ENCODE measurements at places on chromosomes 16 and 17.

GRCh38 chr16:50381679-50382440, 13.1 kb upstream of the BRD7 start:
- no peaks in the 10 kb centered on the region for H3K36me3 ChIP-seq
- no peaks in the 10 kb centered on the region for H3K27me3 ChIP-seq
- H3K27ac ChIP-seq, result no peak overlapping the region
- H3K4me1 ChIP-seq, result no peaks in the 10 kb centered on the region
- no peak for DNase-seq

DNA sequence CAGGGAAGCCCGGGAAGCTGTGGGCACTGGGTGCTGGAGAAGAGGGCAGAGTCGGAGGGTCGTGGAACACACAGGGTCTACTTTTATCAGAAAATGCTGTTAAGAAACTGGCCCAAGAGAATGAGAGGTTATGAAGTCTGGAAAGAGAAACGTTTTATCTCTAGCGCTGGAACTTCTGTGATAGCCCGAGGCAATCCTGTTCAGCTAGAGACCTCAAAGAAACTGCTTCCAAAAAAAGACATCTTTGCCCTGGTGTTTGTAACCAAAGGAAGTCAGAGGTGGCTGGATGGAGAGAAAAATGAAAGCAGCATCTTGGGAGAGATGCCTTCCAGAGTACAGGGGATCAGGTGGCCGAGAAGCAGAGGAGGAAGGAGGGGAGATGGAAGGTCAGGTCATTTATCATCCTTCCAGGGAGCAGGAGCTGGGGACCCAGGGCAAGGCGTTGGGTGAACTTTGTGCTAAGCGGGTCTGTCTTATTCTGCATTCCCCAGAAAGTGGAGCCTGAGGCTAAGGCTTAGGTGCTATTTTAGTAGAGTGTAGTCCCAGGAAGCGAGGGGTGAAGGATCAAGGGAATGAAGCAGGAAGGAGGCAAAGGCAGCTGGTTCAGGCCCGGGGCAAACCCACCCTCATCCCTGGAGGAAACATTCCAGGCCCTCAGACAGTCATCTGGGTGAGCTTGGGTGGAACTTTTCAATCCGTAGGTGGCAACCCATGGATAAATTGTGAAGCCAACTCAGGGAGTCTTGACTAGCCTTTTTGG, 66.5 kb downstream of the MGAT5B start:
- H3K4me1 ChIP-seq, result 0 out of 2 replicates have a peak, but pooled peaks cover 11% of the 10 kb centered on the region
- no peak for DNase-seq
- no peaks in the 10 kb centered on the region for H3K27me3 ChIP-seq
- no peak overlapping the region for H3K4me3 ChIP-seq
- no peaks in the 10 kb centered on the region for H3K36me3 ChIP-seq
- no peak overlapping the region for H3K27ac ChIP-seq

- H3K4me3 ChIP-seq, result no peak overlapping the region
- DNase-seq, result no peak
- H3K4me1 ChIP-seq, result no peaks in the 10 kb centered on the region
- peaks cover 2% of the 10 kb centered on the region for H3K27me3 ChIP-seq
- H3K36me3 ChIP-seq, result no peaks in the 10 kb centered on the region
- H3K27ac ChIP-seq, result no peak overlapping the region
Measured at GRCh38 chr16:77784441-77785372, 3.7 kb upstream of the VAT1L start.

DNA sequence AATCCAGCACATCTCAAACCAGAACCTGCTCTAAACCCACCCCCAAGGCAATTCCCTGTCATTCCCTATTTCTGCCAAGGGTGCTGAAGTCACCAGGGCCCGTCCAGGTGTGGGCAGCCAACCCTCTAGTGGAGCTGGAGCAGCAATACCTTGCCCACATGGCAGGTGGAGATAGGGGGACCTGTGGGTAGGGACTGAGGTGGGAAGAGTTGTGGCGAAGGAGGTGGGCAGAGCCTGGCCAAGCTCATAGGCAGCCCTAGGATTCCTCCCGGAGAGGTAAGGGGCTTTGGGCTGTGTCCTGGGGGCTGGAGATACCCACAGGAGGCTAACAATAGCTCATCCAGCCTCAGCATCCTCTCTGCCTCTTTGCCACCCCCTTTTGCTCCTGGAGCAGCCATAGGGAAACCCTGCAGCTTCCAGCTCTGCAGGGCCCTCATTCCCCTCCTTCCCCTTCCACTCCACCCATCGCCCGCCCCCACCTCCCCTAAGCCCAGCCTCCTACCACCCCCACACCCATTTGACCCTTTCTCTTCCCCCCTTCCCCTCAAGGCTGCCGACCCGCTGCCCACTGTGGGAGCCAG, 30.4 kb upstream of the CRHR1 start:
- no peaks in the 10 kb centered on the region for H3K4me1 ChIP-seq
- H3K36me3 ChIP-seq, result no peaks in the 10 kb centered on the region
- H3K4me3 ChIP-seq, result no peak overlapping the region
- DNase-seq, result no peak
- no peaks in the 10 kb centered on the region for H3K27me3 ChIP-seq

DNA sequence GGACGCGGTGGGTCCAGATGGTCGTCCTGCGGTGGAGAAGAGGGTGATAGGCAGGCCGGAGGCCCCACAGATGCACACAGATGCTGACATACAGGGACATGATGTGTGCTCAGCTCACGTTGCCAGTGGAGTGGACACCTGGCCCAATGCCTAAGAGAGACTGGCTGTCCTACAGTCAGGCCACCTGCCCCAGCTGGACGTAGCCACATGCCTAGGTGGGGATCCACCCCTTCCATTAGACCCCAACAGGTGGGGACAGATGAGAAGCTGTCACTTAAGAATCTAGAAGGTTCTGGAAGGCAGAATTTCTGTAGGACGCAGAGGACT, 117.6 kb upstream of the ZNF750 start:
- no peaks in the 10 kb centered on the region for H3K36me3 ChIP-seq
- no peaks in the 10 kb centered on the region for H3K27me3 ChIP-seq
- H3K4me3 ChIP-seq, result no peak overlapping the region
- no peak for DNase-seq
- H3K4me1 ChIP-seq, result no peaks in the 10 kb centered on the region
- H3K27ac ChIP-seq, result no peak overlapping the region

GRCh38 chr17:75270218-75270965, 639 bp downstream of the MIF4GD start:
- no peaks in the 10 kb centered on the region for H3K36me3 ChIP-seq
- peak overlapping the region; percentile 93 for H3K4me3 ChIP-seq
- H3K27me3 ChIP-seq, result no peaks in the 10 kb centered on the region
- peaks cover 41% of the 10 kb centered on the region for H3K4me1 ChIP-seq
- peak overlapping the region; percentile 88 for H3K27ac ChIP-seq

DNA sequence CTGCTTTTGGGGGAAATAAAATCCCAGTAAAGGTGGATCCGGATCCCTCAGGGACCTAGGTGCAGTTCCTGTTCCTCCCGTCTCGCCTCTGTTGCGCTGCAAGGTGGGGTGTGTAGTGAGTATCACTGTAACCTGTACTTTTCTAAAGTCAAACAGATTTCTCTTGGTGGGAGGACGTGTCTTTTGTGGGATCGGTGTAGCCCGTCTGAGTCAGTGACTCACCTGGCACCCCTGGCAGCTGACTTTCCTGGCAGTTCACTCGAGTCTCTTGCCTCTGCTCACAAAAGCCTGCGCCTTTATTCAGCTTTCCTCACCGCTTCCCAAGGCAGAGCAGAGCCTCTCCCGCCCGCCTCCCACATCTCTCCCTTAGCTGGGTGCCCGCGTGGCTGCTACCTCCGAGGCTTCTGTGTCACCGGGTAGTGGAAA, 85.7 kb downstream of the CMIP start:
- H3K27me3 ChIP-seq, result no peaks in the 10 kb centered on the region
- H3K27ac ChIP-seq, result no peak overlapping the region
- H3K36me3 ChIP-seq, result no peaks in the 10 kb centered on the region
- no peak overlapping the region for H3K4me3 ChIP-seq

DNA sequence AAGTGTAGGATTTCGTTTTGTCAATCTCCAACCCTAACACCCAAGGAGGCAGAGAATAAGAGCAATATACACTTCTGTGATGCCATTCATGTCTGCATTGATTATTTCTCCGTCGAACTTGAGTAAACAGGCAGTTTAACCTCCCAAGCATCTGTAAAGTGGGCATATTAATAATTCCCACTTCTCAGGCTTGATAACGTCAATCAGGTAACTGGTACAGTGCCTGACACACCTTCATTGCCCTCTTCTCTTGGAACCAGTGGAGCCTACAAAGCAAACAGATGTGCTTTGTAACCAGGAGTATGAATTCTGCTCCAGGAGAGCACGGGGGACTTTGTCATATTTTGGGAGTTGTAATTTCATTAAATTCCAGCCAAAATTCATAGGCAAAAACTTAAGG, 32.5 kb upstream of the PLCG2 start:
- H3K4me3 ChIP-seq, result peak overlapping the region; percentile 47
- no peaks in the 10 kb centered on the region for H3K27me3 ChIP-seq
- H3K27ac ChIP-seq, result no peak overlapping the region
- H3K36me3 ChIP-seq, result no peaks in the 10 kb centered on the region
- no peaks in the 10 kb centered on the region for H3K4me1 ChIP-seq

DNA sequence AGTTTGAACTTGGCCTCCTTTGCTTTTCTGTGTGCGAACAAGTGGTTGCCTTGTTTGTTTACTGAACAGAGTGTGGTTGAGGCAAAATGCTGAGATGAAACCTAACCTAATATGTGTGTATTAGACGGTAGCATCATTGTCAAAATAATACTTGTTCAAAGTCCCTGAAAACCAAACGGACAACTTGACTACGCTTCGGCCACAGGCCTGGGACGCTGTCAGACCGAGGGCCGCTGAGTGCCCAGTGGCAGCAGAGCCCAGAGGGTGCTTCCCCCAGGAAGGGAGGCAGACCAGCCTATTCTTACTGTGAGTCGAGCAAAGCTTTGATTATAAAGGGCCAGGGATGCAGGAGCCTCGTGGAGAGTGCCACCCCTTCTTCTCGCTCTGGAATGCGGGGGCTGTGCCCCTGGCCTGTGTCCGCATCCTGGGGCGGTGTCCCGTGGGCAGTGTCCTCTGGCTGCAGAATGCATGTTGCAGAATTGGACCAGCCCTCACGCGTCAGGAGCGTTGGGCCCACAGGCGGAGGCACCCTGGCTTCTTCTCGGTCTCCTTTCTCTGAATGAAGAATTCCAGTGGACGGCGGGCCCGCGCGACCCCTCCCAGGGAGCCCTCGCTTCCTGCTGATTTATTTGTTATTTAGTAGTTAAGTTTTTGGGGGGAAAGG, 5.2 kb downstream of the ACSF3 start:
- no peak for DNase-seq
- no peak overlapping the region for H3K4me3 ChIP-seq
- peaks cover 3% of the 10 kb centered on the region for H3K36me3 ChIP-seq

- H3K27ac ChIP-seq, result peak overlapping the region; percentile 87
- no peak for DNase-seq
- peak overlapping the region; percentile 89 for H3K4me3 ChIP-seq
- H3K4me1 ChIP-seq, result 0 out of 2 replicates have a peak, but pooled peaks cover 3% of the 10 kb centered on the region
- no peaks in the 10 kb centered on the region for H3K27me3 ChIP-seq
Measured at GRCh38 chr16:3401719-3402397, 843 bp downstream of the ZNF174 start.

GRCh38 chr17:42062681-42063080, 12.3 kb upstream of the C17orf113 start:
- no peak overlapping the region for H3K27ac ChIP-seq
- no peaks in the 10 kb centered on the region for H3K27me3 ChIP-seq
- no peak for DNase-seq
- H3K4me3 ChIP-seq, result no peak overlapping the region
